ENCODE measurements at places on chromosomes 7 and 10.

GRCh38 chr7:115387137-115387536 lies 465.2 kb downstream of the MDFIC start:
- no peak for DNase-seq

GRCh38 chr10:28716748-28717147 lies 39.4 kb downstream of the BAMBI start:
- no peak for DNase-seq

DNA sequence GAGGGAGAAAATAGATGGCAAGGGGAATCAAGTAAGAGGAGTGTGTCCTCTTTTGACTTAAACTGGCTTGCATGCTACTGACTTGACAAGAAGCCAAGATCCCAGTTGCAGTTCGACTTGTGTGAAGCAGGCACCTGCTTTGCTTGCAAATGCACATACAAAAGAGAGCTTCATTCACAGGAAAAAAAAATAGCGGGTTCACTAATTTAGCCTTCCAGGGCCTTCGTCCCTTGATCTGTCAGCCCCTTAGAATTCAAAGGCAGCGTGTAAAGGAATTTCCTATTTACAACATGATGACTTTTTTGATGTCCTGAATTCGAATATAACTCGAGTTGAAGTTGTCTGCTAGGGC lies 192.1 kb downstream of the CELF2 start:
- no peak for DNase-seq

DNA sequence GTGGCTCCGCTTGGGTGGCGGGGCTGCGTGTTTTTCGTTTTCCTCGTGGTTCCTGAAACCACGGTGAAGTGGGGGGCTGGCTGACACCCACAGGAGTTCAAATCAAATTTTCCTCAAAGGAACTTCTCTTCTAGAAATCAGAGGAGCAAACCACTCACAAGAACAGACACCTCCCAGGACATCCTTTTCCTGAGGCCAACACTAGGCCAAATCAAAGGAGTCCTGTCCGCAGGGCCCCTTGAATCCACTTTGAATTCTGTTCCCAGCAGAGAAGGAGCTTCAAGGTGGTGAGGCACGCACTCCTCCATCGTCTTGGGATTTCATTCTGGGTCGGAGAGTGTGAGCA lies 29.9 kb upstream of the ZNF273 start:
- DNase-seq = no peak

DNA sequence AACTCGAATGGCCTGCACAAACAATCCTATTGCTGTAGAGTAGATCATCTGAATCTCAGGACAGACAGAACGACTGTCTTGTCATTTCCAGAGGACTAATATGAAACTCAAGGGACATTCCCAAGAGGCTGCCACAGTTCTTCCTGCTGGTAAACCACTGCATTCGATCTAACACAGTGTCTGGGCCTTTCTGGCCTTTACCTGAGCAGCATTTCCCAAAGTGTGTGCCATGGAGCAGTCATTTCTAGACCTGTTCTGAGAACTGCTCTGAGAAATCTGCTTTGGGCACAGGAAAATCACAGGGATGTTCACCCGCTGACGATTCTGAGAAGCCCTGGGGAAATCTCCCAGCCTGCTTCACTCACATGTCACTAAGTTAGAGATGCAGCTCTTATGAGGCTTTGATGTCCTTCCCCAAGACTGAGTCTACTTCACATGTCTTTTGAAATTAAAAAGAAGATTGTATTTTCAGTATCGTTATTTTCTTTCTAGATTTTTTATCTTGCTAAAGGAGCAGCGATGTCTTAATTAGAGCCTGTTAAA lies 18.4 kb downstream of the GPNMB start:
- no peak for DNase-seq

DNA sequence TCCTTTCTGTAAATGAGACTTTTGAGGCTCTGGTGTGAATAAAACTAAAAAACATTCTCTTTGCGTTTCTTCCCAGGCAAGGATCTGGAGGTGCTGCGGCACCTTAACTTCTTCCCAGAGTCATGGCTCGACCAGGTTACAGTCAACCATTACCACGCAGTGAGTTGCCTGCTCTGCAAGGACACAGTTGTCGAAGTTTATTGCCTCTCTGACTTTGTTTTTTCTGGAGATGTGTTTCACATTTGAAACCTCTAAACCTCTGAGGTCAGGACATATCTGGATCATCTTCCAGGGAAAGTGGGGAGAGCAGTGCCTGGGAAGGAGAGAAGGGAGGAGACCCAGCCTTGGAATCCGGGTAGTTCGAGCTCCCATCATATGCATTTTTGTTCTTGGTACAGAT lies 43.4 kb upstream of the PLEKHA1 start:
- DNase-seq = no peak

- no peak for DNase-seq
Measured at GRCh38 chr10:6089334-6090219, 743 bp downstream of the RBM17 start.

DNA sequence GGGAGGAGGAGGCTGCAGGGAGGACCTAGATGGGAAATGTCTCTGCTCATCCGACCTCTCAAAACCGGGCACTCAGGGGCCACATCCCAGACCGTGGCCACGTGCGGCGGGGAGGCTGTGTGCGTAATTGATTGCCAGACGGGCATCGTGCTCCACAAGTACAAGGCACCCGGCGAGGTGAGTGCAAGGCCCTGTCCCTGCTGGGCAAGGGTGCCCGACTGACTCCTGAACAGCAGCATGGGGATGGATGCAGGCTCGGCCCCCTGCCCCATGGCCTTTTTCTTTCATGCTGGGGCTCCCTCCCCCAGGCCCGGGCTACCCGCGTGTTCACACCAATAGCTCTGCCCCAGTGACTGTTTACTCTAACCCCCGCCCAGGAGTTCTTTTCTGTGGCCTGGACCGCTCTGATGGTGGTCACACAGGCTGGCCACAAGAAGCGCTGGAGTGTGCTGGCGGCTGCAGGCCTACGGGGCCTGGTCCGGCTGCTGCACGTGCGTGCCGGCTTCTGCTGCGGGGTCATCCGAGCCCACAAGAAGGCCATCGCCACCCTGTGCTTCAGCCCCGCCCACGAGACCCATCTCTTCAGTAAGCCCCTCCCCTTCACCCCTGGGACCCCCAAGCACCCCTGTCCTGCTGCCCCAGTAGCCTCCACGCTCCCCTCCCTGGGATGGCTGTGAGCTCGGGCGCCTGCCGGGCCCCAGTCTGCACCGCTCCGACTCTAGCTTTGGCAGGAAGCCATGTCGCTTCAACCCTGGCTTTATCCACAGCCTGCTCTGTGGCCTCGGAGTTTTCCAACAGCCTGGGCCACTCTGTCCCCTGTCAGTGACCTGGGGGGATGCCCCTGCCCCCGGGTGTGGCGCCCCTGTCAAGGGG lies 3.9 kb downstream of the LRWD1 start:
- no peak for DNase-seq

- DNase-seq = peak; percentile 99
Measured at GRCh38 chr7:44847920-44848634, at the start of gene H2AZ2. H2AZ2 (minus strand) TSS chr7:44848087; CDS start chr7:44847971, 116 bp downstream.

DNA sequence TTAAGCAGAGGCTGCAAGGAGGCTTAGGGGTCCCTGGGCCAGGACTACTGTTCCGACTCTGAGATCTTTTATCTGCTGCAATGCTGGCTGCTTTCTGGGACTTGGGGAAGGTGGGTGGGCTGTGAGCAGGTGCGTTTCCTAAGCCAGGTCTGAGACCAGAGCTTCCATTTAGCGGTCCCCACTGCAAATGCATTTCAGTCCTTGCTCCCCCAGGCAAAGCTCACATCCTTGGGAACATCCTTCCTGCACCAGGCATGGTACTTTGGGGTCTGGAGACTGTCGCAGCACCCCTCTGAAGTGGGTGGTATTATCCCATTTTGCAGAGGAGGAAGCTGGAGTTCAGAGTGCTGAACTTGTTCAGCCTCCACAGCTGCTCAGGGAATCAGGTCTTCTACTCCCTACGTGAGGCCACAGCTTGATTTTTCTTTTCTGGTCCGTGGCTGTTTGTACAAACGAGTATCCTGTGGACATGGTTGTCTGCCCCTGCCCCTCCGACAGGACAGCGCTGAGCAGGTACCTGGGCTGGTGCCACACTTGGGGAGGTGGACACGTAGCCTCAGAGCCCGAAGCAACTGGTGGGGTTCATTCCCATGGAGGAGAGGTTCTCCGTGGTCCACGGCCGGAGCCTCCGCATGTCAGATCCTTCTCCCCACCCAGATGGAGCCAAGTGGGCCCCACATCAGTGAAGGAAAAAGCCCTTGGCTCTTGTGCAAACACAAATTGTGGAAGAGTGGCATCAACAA lies 20.0 kb downstream of the ZMIZ1 start:
- no peak for DNase-seq

Data from NCI-H1105 (cell line).